ENCODE measurements at places on chromosomes 13 and 19. TPM values are rescaled to one million over a fixed set of nuclear protein-coding genes. Genes with fewer than 3 reads are reported as not detected.

Gene C3
- 16.1 TPM for total RNA-seq

Gene S1PR4
- total RNA-seq: not detected

Gene SLC7A10
- total RNA-seq: not detected

DNA sequence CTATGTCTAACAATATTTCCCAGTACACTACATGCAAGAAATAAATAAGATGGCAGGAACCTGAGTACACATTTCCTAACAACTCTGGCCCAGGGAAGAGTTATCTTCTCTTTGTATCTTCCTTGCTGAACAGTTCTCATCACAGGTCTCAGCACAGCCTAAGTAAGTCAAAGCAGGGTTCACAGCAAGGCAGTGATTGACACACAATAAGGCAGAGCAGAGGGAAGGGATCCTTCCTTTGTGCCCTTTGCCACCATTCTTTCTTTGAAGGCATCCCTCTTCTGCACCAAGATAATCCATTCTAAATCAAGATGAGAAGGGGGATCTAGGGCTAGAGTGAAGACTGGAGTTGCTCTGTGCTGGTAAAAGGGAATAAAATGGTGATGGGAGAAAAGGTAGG is 73.4 kb upstream of the TRPC4 start:
- DNase-seq: no peak

DNA sequence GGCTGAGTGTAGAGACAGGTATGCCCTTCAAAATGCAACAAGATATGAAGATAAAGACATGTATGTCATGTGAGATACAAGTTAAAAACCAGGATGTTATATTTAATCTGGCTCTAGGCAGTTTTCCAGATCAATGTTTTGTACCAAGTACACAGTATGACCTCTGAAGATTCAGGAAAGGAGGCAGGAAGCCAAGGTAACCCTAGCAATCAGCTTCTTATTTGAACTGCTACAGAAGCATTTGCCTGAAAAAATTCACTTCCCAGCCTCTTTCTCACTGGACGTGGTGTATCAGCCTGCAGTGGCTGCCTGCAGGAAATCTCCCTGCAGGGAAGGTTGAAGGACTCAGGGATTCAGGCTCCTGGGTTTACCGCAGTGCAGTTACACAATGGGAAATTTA is 24.1 kb downstream of the OLFM4 start:
- no peak for DNase-seq

DNA sequence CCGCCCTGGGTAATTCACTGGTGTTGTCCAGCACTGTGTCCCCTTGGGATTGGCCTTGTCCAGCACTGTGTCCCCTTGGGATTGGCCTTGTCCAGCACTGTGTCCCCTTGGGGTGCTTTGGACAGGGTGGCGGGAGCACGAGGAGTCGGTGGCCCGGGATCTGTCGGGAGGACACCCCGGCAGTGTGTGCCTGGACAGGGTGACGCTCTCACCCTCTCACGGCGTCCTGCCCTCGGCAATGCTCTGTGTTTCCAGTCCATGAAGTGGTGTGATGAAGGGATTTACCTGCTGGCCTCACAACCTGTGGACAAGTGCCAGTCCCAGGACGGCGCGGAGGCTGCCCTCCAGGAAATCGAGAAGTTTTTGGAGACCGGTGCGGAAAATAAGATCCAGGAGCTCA is 29.9 kb upstream of the F7 start:
- no peak for DNase-seq

GRCh38 chr13:36101157-36101556 is 30.0 kb downstream of the DCLK1 start:
- no peak for DNase-seq

DNA sequence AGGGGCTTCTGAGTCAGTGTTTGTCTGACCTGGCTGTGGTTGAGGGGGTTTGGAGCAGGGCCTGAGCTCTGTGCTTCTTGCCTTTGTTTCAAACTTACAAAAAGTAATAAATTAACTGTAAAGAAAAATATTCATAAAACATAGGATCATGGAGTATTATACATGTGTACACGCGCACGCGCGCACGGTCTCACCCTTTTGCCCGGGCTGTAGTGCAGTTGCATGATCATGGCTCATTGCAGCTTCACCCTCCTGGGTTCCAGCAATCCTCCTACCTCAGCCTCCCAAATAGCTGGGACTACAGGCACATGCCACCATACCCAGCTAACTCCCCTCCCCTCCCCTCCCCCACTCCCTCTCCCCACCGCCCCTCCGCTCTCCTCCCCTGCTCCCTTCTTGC is 23.5 kb downstream of the TDRD12 start:
- no peak for DNase-seq

DNA sequence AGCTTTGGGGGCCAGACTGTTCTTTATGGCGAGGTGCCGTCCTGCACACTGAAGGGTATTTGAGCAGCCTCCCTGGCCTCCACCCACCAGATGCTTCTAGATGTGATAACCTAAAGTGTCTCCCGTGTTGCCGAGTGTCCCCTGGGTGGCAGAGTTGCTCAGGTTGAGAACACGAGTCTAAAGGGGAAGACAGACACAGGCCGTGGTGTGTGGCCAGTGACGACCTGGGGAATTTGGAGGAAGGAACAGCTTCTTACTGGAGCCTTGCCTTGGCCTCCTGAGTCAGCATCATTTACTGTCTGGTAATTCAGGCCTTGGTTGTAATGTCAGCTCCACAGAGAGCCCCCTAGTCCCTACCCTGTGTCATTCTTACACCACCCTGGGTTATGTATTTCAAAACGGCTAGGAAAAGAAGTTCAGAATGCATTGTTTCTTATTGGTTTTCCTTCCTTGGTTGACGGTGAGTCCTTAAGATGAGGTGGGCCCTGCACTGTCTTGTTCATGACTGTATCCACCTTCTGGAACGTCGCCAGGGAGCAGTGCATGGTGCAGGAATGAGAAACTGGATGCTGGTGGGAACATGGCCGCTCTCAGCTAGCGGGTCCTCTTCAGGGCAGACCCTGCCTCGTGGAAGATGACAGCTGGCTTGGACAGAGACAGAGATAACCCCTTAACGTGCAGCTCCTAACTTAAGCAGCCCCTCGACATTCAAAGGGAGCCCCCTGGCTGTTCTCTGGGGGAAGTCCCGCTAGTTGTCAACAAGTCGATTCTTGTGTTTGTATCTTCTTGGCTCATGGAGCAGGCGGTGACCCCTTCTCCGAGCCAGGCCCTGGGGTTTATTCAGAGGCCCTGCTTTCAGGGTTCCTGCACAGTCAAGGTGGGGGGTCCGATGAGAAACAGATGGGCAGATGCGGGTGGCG is 7.2 kb downstream of the SIN3B start:
- DNase-seq: no peak

- DNase-seq: no peak
Observed at GRCh38 chr19:38252385-38252784, 3.8 kb downstream of the PPP1R14A start.

DNA sequence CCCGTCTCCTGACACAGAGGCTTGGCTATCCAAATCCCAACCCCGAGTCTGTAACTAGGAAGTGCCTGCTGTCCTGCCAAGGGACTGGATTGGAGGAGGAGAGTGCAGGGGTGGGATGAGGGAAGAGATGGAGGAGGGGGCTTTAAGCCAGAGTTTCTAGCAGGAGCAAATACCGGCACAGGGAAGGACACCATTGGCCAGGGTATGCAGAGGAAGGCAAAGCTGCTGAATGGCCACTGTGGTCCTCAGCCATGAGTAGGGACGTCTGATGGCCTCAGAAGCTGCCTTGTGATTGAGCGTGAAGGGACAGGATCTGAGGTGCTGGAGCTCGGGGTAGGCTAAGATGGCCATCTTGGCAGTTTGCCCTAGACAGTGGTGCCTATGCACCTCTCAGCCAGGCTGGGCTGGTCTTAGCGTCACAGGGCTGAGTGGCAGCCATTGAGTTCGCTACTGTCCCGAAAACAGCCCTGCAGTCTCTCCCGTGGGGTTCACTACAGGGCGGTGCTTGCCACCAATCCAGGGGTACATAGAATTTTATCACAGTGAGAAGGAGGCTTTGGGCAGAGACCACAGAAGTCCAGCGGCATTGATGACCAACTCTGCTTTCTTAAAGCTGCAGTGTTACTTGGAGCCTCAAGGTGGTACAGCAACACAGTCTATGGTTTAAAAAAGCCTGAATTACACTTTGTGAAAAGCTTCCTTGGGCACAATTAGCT is 61.8 kb downstream of the AKAP11 start:
- no peak for DNase-seq

- DNase-seq: no peak
Observed at GRCh38 chr13:99176309-99177276, 24.1 kb upstream of the UBAC2 start.

GRCh38 chr19:49417088-49417487 is 6.2 kb downstream of the PTH2 start:
- no peak for DNase-seq

DNA sequence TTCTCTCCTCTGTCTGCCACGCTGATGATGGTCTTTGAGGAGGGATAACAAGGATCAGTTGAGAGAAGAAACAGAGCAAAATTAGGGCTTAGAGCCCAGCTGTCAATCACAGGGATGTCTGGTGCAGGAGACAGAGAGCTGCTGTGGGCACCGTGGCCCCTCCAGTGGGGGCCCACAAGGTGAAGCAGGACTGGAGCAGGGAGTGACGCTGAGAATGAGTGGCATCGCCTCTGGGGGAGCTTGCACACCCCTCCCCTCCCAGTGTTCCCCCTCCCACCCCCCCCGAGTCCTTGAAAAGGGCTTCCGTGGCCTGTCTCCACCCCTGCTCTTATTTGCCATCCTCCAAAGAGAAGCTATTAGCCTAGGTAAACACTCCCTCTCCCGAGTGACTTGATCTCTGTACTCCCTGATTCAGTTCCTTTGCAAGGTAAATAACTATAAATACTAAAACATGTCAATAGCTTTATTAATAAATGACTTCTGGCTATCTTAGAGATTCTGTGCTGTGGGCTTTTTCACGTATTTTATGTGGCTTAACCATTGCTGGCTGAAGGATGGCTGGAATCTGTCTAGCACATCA is 440.0 kb downstream of the ZNF536 start:
- no peak for DNase-seq

DNA sequence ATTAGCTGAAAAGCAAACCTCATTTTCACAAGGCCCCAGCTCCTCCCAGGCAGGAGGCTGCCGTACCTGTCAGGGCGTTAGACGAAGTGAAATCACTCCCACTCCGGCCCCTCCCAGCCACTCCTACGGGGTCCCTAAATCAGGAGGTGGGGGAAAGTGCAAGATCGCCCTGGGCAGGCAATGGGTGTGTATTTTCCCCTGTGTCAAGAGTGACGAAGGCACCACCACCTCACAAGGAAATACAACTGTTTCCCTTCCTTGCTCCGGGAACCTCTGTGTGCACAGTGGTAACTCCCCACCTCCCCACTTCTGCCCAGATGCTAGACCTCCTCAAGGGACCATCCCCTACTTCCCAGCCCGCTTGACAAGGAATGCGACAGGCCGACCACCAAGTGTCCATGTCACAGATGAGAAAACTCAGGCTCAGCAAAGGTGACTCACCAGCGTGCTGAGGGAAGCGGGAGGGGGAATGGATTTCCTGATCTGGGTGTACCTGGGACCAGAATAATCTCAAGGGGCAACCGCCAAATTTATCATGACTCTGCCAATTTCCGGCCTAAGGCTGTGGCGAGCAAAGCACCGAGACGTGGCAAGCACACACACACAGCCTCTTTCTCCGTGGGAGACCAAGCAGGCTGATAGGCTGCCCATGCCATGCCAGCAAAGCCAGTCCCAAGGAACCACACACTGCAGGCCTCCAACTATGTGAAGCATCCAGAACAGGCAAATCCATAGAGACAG is 7.3 kb downstream of the PPP6R1 start:
- no peak for DNase-seq

DNA sequence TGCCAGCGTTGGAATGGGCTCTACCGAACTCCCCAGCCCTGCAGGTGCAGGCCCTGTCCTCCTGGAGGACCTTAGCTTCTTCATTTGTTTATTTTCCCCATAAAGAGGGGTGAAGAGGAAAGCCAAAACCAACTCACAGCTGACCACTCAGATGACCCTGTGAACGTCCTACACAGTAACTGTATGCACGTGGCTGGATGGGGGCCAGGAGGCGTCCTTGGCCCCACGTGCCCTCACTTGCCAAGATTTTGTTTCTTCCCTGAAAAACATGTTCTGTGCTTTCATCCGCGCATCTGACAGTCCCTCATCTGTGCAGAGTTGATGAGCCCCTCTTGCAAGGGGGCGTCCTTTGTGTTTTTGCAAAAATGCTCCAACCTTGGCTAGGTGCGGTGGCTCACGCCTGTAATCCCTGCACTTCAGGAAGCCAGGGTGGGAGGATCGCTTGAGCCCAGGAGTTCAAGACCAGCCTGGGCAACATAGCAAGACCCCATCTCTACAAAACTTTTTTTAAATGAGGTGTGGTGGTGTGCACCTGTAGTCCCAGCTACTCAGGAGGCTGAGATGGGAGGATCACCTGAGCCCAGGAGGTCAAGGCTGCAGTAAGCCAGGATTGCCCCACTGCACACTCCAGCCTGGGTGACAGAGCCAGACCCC is 5.3 kb upstream of the TEKTIP1 start:
- no peak for DNase-seq

DNA sequence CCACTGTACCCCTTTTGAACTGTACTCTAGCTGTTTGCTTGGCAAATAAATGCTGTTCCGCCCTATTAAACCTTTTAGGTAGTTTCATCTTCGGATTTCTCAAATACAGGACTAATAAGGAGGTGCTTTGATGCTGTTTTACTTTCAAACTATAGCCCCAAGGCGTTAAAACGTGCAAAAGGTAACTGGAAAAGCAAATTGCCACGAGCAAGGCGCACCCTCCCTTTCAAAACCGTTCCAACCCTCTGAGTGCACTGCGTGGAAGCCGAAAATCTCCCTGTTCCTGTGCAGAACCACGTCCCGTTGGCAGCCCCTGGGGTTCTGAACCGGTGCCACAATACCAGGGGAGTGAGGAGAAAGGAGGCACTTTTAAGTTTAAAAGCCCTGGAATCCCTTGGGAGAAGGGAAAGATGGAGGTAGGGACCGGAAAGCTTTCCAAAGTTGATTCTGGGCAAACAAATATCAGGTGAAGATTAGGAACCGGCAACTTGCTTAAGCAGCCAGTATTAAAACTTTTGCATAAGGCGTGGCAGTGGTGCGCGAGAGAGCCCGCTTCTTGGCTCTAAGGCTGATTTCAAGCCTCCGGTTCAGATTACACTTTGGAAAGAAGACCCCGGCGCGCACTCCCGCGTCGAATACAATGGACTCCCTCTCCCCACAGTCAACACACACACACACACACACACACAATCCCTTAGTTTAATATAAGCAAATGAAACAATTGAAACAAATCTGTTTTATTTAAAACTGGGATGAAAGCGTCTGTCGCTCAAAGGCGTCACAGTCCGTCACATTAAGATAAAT is 9.5 kb downstream of the POU4F1 start:
- no peak for DNase-seq

DNA sequence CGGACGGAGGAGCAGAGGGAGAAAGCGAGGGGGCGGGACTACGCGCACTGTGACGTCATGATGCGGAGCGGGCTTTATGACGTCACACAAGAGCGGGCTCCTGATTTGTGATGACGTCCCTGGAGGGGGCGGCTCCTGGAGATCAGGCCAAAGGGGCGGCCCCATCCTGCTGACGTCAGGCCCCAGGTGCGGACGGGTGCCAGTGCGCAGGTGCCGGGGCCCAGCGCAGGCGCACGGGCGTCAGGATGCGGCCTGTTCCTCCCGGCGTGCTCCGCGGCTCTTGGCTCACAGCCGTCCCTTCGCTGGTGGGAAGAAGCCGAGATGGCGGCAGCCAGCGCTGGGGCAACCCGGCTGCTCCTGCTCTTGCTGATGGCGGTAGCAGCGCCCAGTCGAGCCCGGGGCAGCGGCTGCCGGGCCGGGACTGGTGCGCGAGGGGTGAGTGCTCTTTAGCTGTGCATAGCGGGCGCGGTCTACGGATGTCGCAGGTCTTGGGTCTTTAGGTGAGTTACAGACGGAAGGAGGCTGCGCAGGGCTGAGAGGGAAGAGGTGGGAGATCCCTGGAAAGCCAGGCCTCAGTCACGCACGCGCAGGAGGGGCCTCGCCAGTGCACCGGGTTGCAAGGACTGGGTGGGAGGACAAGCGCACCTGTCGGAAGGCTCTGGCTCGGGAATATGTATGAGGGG is at the start of the genes EMC10 and GARIN5A:
Gene EMC10 (plus strand): TSS at position 284 of the 683 bp plus-strand sequence. CDS start 38 bp downstream, at position 322.
Gene GARIN5A (minus strand): TSS at position 625 of the 683 bp plus-strand sequence. CDS start 460 bp downstream, at position 165.
- no peak for DNase-seq
